NCI-H69 (cell line): ENCODE measurements at places on chromosomes 3 and 15.

GRCh38 chr3:4722103-4722502 lies 229.0 kb downstream of the ITPR1 start:
- DNase-seq = peak; percentile 82

GRCh38 chr3:129001101-129001805 lies at the start of gene EFCC1:
Gene EFCC1 (plus strand): TSS chr3:129001304. CDS start chr3:129001629, 325 bp downstream.
- DNase-seq = peak; percentile 69

DNA sequence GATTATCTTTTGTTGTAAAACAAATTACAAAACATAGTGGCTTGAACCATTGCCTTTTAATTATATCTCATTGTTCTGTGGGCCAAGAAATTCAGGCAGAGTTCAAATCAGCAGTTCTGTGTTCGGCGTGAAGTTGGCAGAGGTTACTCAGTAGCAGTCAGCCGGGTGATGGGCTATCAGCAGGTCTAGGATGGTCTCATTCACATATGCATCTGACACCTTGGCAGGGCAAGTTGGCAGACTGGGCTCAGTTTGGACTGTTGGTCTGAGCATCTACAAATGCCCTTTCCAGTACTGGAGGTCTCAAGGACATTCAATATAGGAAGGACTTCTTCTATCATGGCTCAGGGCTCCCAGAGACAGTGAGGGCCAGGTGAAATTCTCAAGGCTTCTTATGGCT lies 51.2 kb upstream of the ITGA11 start:
- no peak for DNase-seq

DNA sequence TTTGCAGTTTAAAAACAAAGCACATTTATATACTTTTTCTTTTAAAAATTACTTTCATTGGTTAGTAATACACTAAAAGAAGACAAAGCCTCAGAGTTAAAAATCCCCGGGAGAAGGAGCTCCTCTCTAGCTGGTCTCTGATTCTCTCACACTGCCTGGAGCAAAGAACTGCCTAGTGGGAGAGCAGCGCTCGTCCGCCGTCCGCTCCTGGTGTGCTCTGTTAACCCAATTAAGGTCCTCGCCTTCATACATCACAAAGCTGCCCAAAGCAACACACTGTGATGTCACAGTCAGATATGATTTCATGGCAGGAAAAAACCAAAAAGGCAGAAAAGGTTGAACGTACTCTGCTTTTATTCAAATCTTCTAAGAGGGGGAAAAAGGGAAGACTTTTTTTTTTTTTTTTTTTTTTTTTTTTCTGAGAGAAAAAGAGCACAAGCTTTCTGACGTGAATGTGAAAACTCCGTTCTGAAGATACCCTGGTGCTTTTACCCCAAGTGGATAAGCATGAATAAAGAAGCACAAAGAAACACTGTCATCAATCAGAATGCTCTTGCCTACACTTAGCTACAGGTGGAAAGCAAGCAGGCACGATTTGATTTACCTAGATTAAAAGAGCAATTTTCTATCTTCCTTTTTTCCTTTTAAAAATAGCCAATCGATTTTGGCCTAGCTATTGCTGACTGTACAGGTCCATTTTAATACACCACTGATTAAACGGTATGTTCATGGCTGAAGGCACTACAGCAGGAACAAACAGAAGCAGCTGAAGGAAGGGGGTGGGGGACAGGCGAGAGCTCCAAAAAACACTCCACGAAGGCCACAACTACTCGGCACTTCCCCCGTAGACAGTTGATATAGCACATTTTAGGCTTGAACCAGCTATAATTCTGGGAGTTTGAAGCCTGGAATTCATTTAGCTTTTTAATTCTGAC lies 115.2 kb downstream of the TIGIT start:
- peak; percentile 7 for DNase-seq

DNA sequence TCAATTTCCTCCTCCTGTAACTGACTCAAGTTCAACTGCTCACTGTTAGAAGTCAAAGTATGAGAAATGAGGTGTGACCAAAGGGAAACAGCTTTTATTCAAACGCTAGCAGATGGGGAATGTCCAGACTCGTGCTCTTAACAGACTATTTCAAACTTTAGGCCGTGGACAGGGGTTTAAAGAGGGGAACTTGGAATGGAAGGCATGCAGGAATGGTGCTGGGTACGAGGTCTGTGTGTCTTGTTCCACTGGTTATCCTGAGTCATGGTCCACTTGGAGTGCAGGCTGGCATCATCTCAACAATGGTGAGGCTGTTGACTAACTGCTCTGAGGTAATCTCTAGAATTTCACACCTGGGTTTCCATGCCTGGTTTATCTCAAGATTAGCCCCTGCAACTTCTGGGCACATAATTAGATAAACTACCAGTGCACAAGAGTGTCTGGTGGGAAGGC lies 22.9 kb upstream of the DNAAF4 start:
- peak; percentile 15 for DNase-seq

GRCh38 chr3:149382518-149382917 lies 5.1 kb upstream of the TM4SF1 start:
- no peak for DNase-seq

DNA sequence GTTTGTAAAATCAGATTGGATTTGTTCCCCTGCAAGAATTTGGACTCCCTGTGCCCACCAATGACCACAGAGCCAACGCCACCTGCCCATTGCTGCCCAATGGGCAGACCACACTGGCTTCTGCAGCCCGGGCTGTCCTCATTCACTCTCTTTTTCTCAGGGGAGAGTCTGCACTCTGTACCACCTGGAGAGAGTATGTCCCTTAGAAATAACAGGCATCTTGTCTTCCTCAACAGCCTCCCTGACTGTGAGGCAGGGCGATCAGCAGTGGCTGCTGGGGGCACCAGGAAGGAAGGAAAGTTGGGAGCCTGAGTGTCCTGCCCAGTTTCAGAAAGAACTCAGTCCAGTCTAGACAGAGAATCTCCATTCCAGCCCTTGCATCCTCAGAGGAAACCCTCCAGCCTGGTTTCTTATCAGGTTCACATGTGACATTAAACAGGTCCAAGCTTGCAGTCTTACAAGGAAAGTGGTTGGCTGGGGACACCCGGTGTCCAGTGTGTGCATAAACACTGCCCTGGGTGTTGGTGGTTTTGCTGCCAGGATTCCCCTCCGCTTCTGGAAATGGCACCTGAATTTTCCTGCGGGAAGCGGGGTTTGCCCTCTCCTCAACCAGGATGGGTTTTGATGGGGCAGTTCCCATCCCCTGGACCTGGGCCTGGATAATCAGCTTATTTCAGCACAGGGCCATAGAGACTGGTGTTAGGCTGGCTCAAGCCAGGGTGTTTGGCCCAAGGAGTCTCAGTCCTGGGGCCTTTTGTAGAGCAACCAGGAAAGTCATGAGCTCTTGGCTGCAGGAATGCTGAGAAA lies 37.2 kb downstream of the SSUH2 start:
- DNase-seq = peak; percentile 9

DNA sequence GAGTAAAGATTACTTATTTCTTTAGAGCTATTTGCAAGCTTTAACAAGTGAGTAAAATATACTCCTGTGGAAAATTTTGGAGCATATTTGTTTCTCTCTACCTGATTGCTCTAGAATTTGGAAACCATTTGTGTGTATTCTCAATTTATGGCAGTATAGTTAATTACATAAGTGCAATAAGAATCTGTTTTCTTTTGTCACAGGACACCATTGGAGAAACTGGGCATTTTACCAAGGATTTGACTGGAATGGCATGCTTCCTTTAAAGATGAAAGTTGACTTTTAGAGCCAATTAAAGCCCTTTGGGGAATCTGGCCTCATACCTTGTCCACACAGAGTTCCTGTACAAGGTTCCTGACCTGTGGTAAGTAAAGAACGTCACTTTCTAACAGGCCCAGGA lies 38.4 kb downstream of the PAQR5 start:
- DNase-seq = peak; percentile 4

DNA sequence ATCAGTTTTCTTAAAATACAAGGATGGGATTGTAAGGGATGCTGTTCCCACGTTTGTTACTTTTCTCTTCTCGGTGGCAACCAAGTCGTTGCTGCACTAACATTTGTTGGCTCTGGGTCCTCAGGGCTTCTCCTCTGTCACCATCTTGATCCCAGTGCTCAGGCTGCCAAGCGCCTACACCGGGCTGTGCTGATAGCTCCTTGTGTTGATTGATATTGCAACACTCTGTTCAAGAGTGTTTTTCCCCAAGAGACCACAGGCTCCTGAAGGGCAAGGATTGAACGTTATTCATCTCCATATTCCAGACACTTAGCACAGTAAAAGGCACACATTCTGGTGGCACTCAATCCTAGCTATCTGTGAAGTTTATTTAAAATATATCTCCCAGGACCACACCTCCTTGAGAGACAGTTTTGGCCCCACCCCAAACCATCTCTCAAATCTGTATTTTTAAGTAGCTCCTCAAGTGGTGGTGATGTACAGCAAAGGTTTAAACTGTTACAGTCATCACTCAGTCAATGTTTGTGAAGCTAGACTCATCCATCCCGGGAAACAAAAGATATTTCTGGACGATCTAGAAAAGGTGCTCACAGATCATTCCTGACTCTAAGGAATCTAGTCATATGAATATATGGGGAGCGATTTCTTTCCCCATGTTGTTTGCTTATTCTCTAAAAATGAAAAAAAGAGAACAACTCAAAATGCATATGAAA lies 38.5 kb upstream of the FOXP1 start:
- DNase-seq = peak; percentile 33

- DNase-seq = peak; percentile 95
Measured at GRCh38 chr15:51077221-51078153, 17.2 kb downstream of the TNFAIP8L3 start.

DNA sequence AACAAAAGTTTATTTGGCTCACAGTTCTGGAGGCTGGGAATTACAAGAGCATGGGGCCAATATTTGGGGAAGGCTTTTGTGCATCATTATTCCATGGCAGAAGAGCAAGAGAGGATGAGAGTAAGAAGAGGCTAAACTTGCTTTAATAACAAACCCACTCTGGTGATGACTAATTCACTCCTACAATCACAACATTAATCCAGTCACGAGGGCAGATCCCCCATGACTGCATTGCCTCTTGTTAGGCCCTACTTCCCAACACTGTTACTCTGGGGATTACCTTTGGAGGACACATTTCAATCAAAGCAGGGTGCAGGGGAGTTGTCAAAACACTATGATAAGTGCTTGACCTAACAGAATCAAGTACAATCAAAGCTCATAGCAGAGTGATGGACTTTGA lies 181.7 kb downstream of the BBX start:
- DNase-seq = no peak

GRCh38 chr15:35722501-35722900 lies 176.5 kb upstream of the DPH6 start:
- DNase-seq = peak; percentile 21
